ENCODE measurements at places on chromosomes 7 and 10. TPM values are rescaled to one million over a fixed set of nuclear protein-coding genes. Genes with fewer than 3 reads are reported as not detected.

DNA sequence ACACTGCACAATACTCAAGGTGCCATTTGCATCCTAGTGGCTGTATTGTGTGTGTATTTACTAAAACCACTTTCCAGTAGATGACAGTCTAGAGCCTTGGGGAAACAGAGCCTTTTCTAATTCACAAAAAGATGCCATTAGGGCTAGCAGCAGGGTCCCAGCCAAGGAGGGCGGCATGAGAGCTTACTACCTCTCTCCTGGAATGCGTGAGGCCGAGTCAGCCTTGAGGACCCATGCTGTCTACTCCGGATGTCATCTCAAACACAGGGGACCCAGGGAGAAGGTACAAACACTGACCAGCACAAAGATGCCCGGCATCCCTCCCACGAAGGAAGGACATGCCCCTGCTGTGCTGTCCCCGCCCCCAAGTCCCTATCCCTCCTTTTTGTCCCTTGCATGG is 65.5 kb downstream of the CYCS start:
- DNase-seq, result no peak

Gene ZNF853
- 13.3 TPM for polyA plus RNA-seq

Gene SCIN
- polyA plus RNA-seq, result 82.1 TPM

DNA sequence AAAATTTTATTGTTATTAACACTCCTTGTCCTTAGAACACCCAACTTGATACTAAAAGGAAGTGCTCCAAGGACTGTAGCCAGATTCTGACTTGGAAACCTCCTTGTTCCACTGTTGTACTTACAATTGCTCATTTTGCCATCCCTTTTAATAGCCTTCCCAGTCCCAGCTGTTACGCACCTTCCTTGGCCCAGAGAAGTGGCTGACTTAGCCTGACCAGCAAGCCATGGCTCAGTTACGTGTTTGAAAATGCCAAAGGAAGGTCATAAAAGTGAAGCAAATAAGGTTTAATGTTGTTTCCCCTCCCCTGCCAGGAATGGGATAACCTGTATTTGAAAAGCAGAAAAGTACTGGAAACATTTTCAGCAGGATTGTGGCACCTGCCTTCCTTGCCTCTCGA is 3.7 kb upstream of the ANKRD1 start:
- no peak for DNase-seq

DNA sequence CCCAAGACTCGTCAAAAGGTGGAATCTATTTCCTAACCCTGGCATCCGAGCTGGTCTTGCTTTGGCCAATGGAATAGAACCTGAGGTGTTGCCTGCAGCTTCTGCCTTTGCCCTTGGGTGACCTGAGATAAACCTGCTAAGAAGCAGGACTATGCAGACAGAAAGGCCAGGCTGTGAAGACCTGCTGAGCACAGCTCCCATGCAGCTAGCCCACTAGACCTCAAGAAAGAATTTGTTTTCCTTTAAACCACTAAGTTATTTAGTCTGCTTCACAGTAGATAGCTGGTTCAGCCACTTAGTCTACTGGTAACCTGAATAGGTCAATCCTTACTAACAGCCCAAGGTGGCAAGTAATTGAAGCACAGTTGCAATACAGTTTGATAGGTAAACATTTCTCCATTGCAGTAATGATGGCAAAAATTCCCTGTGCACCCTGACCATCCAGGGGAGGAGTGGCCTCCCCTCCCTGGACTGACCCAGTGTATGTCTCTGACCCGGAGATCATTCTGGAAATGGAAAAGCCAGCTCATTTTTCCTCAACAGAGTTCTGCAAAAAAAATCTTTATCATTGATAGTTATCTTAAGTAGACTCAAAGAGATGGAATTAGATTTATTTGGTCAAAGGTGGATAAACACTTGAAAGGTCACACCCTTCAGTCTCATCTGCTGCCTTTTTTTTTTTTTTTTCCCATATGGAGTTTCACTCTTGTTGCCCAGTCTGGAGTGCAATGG is 20.0 kb downstream of the TNS3 start:
- no peak for DNase-seq

DNA sequence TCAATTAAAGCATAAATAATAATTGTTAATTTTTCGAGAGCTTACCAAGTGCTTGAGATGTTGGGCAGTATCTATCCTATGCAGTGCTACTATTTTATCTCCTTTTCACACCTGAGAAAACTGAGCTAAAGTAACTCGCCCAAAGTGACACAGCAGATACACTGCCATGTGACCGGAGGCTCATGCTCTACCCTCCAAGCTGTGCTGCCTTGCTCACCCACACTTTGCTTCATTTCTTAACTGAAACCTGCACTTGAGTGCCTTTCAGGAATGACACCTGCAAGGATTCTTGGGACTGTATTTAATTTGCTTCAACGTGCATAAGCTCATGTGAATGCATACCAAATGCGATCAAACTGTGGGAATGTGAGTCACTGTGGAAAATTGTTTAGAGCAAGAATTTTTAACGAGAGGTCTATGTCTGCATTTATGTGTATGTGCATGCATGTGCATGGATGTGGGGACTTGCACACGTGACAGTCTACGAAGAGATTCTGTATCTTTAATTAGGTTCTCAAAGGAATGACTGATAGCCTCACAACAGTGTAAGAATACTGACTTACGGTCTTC is 119.2 kb downstream of the ADCYAP1R1 start:
- no peak for DNase-seq

Gene CALHM2
- polyA plus RNA-seq, result 13.2 TPM

Gene CTAGE4
- 3.2 TPM for polyA plus RNA-seq

Gene ADCY1
- 3.6 TPM for polyA plus RNA-seq

Gene TAS2R41
- polyA plus RNA-seq, result not detected

Gene MDH2
- 183 TPM for polyA plus RNA-seq

Gene EIF5AL1
- 0.70 TPM for polyA plus RNA-seq

DNA sequence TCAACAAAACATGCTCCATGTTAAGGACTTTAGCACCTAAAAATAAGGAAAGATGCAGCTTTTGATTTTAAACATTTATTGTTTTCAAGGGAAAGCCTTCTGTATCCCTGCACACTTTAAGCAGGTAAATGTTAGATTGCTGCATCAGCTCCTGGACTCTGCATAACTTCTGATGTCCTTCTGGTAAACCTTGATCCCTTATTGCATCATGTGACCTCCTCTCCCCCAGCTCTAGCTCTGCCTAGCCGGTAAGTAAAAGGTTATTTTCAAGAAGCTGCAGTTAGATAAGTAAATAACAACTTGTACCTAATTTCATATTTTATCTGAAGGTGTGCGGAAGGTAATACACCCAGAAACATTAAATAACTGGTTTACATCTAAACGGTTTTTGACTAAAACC is 37.5 kb downstream of the PDK4 start:
- no peak for DNase-seq

Gene THSD7A
- 63.0 TPM for polyA plus RNA-seq

DNA sequence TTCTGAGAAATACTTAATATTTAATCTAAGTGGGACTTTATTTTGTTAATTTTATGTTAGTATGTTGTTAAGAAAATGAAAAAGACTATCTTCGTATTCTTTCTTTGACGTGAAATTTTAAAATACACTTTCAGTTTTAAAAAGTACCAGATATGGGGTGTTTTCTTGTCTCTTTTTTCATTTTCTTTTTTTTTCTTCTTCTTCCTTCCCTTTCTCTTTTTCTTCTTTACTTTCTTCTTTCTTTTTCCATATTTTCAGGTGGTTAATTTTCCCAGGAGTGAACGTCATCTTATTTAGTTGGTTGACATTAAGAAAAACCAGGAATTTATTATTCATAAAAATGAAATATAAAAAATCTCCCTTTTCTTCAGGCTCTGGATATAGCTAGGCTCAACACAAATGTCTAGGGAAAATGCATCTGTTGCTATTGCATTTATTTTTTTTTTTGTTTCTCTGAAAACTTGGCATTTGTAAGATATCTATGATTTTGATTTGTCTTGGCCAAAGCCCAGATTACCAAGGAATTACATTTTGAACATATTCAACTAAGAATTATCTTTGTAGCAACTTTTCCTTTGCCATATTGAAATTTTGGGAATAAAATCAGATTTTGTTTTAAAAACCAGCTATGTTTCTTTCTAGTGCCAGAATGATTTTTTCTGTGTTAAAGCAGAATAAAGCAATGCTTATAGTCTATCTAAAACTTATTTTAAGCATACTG is 241.3 kb upstream of the FOXP2 start:
- no peak for DNase-seq

Gene NUTM2E
- 0.56 TPM for polyA plus RNA-seq

DNA sequence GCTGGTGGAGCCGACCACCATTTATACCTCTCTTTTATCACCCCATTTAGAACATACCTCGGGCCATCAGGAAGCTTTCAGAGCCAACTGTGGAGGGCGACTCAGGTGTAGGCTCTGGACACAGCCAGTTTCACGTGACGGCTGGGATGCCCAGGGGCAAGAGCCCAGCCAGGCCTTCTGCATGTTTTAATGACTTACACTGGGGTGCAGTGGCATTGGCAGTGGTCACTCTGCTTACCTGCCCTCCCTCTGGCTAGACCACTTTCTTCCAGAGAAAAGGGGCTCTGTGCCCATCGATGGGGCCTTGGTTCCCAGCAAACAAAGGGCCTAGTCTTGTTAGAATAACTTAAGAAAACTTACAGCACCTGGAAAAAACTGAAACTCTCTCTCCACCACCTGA is 50.0 kb downstream of the PNLIPRP2 start:
- no peak for DNase-seq

All from renal cortex interstitium (tissue), 15 donors.